Stimulated activated CD4-positive, alpha-beta T cell treated with anti-CD3 and anti-CD28 coated beads, Interleukin-4, amount 100 ng/mL, for 24 hours (primary cell): ENCODE measurements at places on chromosomes 11 and 22.
A peak's percentile ranks its signal among the peaks of the same experiment; 100 is the strongest.

DNA sequence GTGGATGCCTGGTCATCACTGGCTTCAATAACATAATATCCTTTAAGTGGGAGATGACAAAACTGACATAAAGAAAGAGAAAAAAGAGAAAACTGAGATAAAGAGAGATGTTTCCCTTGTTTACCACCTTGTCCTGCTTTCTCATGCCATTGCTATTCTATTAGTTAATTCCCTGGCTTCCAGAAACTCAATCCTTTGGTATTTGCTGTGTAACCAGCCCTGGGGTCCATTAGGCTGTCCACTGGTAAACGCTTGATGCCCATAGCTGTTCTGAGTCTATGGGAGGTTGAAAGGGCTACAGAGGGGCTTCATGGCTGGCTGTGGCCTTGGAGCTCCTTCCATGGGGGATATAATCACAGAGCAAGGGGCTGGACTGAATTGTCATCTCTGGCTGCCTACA lies 243.4 kb upstream of the PLET1 start:
- no peak for DNase-seq

DNA sequence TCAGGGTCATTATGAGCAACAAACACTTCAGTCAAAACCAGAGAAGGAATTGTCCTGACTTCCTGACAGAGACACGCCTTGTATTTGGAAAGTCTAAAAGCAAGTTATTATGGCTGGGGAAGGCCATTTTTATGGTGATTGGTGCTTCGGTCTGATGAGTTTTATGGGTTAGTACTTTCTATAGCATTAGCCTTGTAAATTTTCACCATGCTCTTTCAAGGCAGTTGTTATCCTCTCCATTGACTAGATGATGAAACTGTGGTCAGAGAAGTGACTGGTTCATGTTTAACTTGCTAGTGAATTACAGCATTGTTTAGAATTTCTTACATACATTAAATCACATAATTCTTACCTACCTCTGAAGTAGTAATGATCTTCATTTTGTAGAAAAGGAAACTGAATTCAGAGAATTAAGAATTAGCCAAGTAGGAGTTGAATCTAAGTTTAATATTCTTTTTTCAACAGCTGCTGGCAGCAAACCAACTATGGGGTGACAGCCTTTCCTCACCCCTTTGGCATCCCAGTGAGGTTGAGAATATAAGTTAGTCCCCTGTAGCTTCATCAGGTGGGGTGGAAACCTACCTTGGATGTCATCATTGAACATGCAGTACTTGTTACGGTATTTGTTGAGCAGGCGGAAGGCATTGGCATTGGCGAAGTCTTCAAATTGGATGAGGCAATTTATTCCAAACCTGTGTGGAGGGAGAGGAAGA lies 90.0 kb downstream of the CCDC81 start:
- no peak for DNase-seq

DNA sequence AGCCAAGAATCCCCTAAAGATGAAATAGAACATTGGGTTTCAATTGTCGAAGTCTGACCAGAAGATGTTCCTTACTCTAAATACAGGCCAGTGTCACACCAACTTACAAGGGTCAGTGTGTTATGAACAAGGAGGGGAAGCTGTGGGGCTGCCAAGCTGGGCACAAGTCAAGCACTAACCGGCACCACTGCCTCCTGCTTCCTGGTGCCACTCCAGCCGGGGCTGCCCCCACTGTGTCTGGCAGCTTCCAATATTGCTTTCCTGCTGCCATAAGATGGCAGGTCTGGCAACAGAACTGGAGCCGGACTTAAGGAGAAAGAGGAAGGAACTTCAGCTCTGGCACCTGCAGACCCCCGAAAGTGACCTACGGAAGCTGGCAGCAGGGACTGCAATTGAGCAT lies 13.7 kb upstream of the VPS37C start:
- DNase-seq = no peak

- no peak for DNase-seq
Measured at GRCh38 chr22:43750751-43751150, 61.4 kb downstream of the EFCAB6 start.

- no peak for DNase-seq
Measured at GRCh38 chr11:21396342-21397008, 727.1 kb downstream of the NELL1 start.

GRCh38 chr11:75639762-75640181 lies 29.1 kb downstream of the MAP6 start:
- DNase-seq = no peak

GRCh38 chr11:45921561-45922424 lies 663 bp upstream of the LARGE2 start:
- DNase-seq = no peak

DNA sequence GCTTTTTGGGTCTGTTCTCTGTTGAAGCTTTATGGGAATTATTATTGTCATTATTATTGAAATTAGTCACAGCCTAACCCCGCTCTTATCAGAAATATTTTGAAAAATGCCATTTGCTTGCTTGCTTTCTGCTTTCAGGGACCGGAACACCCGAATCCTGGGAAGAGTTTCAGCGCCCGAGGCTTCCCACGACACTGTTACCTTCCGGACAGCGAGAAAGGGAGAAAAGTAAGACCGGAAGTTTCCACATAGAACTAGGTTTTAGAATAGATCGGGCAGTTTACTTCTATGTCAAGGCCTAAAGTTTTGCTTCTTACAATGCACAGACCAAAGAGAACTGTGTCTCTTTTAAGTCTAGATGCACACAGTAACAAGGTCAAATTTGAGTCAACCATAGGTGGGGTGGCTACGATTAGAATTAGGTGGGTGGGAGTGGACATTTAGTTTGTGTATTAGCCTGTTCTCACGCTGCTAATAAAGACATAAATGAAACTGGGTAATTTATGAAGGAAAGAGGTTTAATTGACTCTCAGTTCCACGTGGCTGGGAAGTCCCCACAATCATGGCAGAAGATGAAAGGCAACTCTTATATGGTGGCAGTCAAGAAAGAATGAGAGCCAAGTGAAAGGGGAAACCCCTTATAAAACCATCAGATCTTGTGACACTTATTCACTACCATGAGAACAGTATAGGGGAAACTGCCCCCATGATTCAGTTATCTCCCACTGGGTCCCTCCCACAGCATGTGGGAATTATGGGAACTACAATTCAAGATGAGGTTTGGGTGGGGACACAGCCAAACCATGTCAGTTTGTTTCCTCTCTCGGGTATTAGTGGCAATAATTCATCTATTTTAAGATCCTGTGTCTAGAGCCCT lies 12.9 kb downstream of the MPEG1 start:
- DNase-seq = peak; percentile 56

GRCh38 chr22:25068707-25069106 lies 116.2 kb downstream of the KIAA1671 start:
- DNase-seq = peak; percentile 38

DNA sequence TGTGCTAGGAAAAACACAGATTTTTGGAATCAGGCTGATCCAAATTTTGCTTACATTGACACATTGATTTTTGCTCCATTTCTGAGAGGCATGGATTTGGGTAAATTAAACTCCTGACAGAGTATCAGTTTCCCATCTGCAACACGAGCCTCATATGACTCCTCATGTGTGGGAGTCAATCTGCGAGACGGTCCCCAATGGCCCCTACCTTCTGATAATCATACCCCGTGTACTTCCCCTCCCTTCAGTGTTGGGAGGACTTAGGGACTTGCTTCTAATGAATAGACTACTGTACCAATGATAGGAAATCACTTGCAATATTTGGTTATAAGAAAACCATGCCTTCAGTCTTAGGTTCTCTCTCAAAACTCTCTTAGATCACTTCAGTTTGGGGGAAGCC lies 302.7 kb downstream of the ETS1 start:
- peak; percentile 27 for DNase-seq

DNA sequence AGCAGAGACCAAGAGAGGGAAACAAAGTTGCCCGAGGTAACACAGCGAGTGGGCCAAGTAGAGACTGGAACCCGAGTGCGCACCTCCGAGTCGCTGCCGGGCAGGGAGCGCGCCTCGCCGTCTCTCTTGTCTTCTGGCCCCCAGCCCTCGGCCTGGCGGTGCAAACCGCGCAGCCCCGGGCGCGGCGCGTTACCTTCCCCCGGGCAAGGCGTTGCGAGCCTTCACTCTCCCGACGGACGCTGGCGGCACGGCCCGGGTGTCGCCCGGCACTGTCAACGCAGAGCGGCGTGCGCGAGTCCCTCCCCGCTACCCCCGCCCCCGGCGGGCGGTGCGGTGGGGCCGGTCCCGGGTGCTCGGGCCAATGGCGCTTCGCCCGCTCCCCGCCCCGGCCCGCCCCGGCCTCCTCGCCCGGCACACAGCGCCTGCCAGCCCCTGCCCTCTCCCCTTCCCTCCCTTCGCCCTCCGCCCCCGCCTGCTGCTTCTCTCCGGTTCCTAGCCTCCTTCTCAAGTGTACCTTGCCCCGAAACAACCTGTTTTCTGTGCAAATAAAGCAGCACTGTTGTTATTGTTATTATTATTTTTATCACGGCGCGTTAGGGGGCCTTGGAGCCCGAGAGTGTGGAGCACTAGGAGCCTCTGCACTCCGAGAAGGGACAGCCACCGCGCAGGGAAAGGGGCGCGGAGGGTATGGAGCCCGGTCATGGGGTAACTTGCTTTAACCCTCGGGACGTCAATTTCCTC lies at the start of gene SYTL2:
TSS of gene SYTL2 (minus strand) at position 271 of the 741 bp plus-strand sequence. CDS start 53,416 bp downstream, outside the sequence.
- DNase-seq = peak; percentile 74

DNA sequence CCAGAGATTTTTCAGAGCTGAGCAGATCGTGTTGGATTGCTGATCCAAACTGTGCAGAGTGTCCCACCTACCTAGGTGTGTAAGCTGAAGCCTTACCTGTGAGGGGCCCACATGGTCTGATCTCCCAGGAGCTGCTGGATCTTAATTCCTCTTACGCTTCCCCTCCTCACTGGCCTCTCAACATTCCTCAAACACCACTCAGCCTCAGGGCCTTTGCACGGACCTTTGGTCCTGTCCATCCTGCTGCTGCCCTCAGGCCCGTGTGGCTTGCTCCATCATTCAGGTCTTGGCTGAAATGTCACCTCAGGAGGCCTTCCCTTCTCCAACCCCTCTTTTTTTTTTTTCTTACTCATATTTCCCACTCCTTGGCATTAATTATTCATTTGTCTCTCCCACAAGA lies 21.1 kb upstream of the RAB1B start:
- DNase-seq = no peak

- no peak for DNase-seq
Measured at GRCh38 chr11:115334932-115335788, 169.1 kb downstream of the CADM1 start.

DNA sequence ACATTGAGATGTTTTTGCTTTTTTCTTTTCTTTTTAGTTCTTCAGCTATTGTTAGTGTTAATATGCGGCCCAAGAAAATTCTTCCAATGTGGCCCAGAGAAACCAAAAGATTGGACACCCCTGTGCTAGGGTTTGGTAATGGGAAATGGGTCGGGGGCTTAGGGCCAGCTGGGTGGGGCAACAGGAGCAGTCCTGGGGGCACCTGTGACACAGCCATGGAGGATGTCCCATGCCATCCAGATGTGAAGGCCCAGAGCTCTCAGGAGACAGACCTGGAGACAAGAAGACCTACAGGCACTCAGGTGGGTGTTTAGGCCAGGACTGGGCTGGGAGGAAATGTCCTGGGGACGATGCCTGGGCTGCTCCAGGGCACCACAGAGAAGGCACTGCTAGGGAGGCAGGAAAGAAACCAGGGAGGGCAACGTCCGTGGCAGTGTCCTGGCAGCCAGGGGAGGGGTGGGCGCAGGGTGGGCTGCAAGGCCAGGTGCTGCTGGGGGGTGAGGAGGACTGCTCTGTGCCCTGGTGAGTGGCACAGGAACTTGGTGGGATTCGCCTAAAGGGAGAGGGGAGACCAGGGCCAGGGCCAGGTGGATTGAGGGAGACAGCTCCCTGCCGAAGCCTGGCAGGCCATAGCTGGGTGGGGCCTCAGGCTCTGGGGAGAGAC lies 21.4 kb downstream of the RELT start:
- no peak for DNase-seq

GRCh38 chr11:108233277-108233945 lies 10.5 kb downstream of the ATM start:
- DNase-seq = no peak

GRCh38 chr11:65114538-65115171 lies 2.8 kb downstream of the ZNHIT2 start:
- DNase-seq = no peak
